ENCODE measurements at places on chromosomes 1 and 21.

DNA sequence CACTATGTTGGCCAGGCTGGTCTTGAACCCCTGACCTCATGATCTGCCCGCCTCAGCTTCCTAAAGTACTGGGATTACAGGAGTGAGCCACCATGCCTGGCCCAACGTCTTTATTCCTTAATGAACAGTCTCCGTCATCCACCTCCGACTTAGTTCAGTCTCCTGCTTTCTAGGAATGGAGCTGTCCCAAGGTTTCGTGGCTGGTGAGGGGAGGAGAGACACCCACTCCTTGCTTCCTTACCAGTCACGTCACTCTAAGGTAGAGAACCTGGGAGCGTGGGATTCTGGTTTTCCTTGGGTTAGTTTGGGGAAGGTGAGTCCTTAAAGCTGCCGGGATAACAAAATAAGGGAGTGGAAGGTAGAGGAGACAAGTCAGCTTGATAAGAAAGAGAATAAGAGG is 55.0 kb upstream of the ATP2B4 start:
- no peak for DNase-seq

GRCh38 chr1:30173560-30173959 is 549.8 kb downstream of the MATN1 start:
- no peak for DNase-seq

DNA sequence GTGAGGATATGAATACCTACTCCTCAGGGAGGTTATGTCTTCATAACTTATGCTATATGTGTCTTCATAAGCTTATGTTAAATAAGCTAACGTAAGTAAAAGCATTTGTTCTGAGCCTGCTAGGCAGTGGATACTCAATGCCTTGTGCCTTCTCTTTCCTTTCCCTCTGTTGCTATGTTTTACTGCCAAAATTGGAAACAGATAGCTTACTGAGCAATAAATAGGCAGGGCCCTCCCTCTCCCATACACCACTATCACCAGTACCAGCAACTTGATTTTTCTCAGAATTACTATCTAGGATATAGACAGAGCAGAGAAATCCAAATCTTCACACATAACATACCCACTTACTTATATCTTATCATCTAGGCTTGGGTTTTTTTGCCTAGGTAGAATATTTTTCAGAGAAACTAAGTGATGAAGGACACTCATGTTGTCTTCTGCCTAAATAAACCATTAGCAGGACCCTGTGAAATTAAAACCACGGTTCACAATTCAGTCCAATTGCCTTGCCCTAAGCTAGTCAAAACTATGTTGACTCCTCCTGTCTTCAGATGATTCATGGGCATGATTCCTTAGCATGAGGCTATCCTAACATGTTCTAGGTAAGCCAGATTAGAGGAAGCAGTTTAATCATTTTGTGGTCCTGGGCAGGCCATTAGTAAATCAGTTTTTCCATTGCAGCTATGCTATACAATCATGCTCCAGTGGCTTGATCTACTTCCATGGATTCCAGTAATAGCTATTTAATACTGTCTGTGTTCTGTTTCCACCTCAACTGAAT is 15.9 kb upstream of the LRRC8C start:
- no peak for DNase-seq

GRCh38 chr1:94823116-94823515 is 3.0 kb downstream of the SLC44A3 start:
- DNase-seq, result no peak

DNA sequence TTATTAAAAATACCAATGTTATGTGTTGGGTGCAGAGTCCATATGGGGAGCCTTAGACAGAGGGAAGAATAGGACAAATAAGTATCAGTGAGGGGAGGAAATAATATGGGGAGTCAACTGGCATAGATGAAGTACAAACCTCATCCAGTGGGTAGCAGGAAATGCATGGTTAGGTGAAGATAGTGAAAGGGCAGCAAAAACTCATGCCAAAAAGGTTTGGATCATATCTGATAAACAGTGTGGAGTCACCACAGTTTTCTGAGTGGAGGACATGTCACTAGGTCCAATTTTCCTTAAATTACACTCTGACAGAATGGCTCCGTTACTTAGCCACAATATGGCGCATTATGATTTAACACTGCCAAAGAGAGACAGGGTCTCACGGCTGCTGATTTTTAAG is 10.3 kb downstream of the DUSP23 start:
- DNase-seq, result no peak
